ENCODE measurements at places on chromosomes 6 and 20. TPM values are rescaled to one million over a fixed set of nuclear protein-coding genes. Genes with fewer than 3 reads are reported as not detected.

Gene SENP6
- 99.4 TPM for total RNA-seq

Gene SAMD10
- total RNA-seq = 4.6 TPM

Gene TMEM217
- 0.61 TPM for total RNA-seq

GRCh38 chr6:142255785-142256184 is 46.0 kb upstream of the ADGRG6 start:
- H3K4me3 ChIP-seq = no peak overlapping the region
- no peak overlapping the region for H3K27ac ChIP-seq
- DNase-seq = no peak

GRCh38 chr20:50085481-50086365 is 27.2 kb downstream of the UBE2V1 start:
- H3K27me3 ChIP-seq = no peaks in the 10 kb centered on the region
- peak overlapping the region; percentile 31 for H3K4me3 ChIP-seq
- DNase-seq = peak; percentile 50

DNA sequence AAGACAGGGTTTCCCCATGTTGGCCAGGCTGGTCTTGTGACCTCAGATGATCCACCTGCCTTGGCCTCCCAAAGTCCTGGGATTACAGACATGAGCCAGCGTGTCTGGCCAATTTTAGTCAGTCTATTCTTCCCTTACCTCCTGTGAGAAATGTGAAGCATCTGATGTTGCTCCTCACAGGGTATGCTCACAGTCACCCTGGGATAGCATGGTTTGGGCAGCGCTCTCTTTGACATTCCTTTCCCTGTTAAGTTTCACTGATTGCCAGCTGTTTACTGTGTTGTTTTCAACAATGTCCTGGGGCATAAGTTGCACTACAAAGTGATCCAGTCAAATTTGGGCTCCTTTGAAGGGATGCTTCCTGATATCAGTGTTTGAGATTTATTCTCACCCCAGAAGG is 13.1 kb downstream of the CDC5L start:
- H3K27ac ChIP-seq = 0 out of 2 replicates have a peak overlapping the region, but pooled peaks have one; percentile 12
- H3K4me1 ChIP-seq = no peaks in the 10 kb centered on the region
- no peak for DNase-seq
- no peaks in the 10 kb centered on the region for H3K27me3 ChIP-seq
- H3K4me3 ChIP-seq = no peak overlapping the region

DNA sequence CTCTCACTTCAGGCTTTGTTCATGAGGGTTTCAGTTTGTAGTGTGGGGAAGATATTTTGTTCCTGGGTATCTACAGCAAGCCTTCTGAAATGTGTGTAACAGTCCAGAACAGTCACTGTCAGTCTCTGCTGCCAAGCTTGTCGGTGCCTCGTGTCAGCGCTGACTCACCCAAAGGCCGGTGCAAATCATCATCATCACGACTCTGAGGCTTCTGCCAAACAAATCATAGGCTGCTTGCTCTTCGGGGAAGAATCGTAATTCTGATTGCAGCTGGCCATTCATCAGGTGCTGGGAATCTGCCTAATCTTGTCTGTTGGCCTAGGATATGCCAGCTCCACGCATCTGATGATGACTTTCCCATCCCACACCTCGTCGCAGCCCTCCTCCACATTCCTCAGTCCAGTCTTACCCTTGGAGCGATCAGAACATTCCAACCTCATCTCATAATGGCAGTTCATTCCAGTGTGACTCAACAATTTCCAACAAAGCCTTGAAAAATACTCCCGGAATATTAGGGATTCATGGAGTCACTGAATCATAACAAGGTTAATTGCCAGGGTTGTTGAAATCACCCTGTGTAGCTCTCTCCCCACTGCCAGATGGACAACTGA is 40.9 kb downstream of the ALDH8A1 start:
- H3K36me3 ChIP-seq = no peaks in the 10 kb centered on the region
- H3K27ac ChIP-seq = no peak overlapping the region
- H3K4me3 ChIP-seq = no peak overlapping the region
- DNase-seq = no peak

All from WTC11 (cell line).